ENCODE measurements at places on chromosomes 1 and 21.
A peak's percentile ranks its signal among the peaks of the same experiment; 100 is the strongest.

GRCh38 chr1:153510984-153511410, 24.8 kb downstream of the S100A6 start:
- peak; percentile 82 for DNase-seq

DNA sequence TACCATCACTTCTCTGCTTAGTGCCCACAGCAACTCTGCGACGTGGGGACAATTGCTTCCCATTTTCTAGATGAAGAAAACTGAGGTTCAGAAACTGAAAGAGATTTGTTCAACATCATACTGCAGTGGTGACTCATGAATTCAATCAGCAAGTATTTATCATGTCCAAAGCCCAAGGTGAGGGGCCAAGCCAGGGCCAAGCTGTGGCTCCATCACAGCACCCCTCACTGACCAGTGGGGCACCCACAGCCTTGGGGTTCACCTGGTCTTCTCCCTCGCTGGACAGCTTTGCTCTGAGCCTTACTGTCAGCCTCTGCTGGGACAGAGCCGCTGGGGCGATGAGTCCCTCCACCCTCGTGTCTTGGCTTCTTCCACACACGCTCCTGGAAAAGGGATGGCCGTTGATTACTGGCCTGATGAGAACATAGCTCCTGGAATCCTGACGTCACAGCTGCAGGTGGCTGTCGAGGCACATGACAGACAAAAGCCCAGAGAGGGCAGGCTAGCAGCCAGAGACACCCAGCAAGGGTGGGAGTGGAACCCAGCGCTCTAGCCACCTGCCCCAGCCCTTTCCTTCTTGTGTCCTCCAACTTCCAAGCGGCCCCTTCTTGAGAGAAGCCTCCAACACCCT, 6.2 kb downstream of the EDN2 start:
- no peak for DNase-seq

- no peak for DNase-seq
Measured at GRCh38 chr1:11997081-11997850, 17.0 kb downstream of the MFN2 start.

GRCh38 chr1:216830424-216831210, 107.4 kb upstream of the ESRRG start:
- DNase-seq: no peak

- DNase-seq: no peak
Measured at GRCh38 chr1:201594575-201595245, 55.8 kb downstream of the NAV1 start.

GRCh38 chr1:186059311-186059710, 315.7 kb downstream of the TPR start:
- no peak for DNase-seq

GRCh38 chr1:226097866-226098625, 35.5 kb downstream of the H3-3A start:
- DNase-seq: no peak

GRCh38 chr1:43304314-43304681, 3.5 kb downstream of the TIE1 start:
- DNase-seq: no peak

GRCh38 chr21:14754682-14755081, 208.6 kb upstream of the SAMSN1 start:
- no peak for DNase-seq

- no peak for DNase-seq
Measured at GRCh38 chr1:225329041-225329440, 98.8 kb downstream of the LBR start.

GRCh38 chr1:166017395-166017794, 149.4 kb downstream of the FAM78B start:
- DNase-seq: no peak

DNA sequence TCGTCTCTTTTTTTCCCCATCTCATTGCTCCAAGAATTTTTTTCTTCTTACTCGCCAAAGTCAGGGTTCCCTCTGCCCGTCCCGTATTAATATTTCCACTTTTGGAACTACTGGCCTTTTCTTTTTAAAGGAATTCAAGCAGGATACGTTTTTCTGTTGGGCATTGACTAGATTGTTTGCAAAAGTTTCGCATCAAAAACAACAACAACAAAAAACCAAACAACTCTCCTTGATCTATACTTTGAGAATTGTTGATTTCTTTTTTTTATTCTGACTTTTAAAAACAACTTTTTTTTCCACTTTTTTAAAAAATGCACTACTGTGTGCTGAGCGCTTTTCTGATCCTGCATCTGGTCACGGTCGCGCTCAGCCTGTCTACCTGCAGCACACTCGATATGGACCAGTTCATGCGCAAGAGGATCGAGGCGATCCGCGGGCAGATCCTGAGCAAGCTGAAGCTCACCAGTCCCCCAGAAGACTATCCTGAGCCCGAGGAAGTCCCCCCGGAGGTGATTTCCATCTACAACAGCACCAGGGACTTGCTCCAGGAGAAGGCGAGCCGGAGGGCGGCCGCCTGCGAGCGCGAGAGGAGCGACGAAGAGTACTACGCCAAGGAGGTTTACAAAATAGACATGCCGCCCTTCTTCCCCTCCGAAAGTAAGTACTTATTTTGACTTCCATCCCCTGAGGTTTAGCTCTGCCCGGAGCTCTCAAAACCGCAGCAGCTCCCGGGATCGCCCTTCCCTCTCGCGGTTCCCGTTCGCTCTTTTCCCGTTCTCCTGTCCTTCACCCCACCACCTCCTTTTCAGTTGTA, 1.5 kb downstream of the TGFB2 start:
- peak; percentile 5 for DNase-seq

DNA sequence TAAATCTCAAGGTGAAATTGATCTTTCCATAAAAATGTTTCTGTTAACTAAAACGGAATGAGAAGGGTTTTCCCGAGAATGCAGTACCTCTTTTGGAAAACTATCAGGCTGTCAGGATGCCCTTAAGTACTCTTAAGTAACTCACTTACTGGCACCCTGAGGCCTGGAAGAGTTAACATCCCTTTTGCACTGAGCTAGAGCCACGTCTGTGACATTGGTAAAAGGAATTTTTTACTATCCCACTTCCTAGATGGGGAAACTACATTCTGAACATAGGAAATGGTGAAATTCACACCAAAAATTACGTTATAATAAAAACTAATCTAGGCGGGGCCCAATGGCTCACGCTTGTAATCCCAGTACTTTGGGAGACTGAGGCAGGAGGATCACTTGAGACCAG, 39.7 kb upstream of the MAP10 start:
- DNase-seq: no peak

- peak; percentile 56 for DNase-seq
Measured at GRCh38 chr1:42456754-42457089, 379 bp downstream of the PPCS start.

GRCh38 chr1:25900219-25900618, 6.0 kb downstream of the STMN1 start:
- no peak for DNase-seq

DNA sequence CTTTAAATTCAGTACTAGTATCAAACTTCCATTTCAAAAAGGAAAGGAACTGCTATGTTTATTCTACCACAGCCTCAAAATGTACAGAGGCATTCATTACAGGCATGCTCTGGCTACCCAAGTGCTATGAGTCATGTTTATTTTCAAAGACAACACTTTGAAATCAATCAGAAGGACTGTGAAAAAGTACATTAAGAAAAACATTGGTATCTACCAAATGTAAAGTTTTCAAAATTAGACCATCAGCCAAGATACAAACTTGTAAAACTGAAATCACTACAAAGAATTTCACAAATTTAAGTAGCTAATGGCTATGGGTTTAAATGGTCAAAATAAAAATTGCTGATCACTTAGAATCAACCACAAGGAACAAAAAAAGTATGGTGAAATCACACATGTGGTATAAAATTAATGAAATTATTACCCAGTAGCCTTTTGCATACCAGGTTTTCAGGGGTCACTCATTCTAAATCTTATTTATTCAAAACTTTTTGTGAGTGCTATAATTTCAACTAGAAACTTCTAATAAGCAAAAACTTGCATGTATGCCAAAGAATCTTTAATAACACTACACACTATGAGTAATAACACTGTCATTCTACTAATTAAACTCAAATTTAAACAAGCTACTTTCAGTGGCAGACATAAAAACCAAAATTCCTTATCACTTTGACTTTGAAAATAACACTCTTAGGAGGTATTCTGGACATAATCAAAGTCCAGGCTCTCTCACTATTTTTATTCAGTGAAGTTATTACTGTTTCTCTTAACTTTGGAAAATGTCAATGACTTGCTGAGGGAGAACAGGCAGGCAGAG, 49.2 kb downstream of the ENAH start:
- DNase-seq: no peak

- no peak for DNase-seq
Measured at GRCh38 chr1:172375211-172375631, 45.3 kb upstream of the C1orf105 start.

DNA sequence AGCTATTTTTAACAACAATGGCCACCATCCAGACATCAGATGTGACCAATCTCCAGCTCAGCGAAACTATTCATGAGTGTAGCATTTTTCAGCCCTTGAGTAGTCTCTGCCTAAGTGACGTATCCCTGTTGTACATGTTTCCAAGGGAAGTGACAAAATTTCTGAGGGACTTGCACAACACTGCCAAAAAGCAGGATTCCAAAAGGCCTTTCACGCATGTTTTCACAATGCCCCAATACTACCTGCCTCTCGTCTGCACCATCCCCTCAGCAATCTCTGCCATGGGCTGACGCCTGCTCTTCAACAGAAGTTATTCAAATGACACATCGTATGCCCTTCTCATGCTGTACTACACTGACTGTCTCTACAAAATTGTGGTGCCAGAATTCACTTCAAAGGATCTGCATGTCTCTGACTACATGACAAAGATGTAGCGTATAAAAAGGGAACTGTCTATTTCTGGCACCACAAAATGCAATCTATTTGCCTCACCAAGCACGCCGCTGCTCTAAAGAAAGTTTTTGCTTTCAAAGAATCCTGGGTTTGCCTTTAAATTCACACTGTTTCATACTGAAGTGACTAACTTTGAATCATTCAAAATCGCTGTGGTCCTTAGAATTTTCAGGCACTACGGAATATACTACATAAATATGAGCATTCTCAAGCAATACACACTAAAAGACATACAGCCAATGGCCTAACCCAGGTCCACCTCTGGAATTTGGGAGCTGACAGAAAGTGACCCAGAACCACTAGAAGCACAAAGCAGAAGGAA, 32.9 kb downstream of the JAK1 start:
- DNase-seq: no peak

DNA sequence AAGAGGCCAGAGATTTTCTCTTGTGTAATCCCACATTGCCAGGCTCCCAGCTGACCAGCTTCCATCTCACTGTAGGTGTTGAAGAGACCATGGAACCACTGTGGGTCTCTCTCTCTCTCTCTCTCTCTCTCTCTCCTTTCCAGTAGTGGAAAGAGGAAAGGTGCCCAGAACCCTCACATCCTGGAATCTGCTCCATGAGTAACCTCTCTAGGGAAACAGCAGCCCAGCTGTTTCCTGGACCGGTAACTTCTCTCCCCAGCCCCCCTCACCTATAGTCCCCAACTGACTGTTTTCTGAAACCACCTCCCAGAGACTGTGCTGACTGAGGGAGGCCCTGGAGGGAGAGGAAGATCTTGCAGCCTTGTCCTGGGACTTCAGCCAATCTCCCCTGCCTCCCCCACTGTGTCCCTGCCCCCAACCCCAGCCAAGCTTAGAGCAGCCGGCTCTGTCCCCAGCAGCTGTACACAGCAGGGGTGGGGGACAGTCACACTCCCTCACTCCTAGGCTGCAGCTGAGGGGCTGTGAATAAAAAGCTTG, 20.6 kb upstream of the SLC45A3 start:
- DNase-seq: no peak

- DNase-seq: no peak
Measured at GRCh38 chr1:183760661-183761060, 44.3 kb upstream of the RGL1 start.

DNA sequence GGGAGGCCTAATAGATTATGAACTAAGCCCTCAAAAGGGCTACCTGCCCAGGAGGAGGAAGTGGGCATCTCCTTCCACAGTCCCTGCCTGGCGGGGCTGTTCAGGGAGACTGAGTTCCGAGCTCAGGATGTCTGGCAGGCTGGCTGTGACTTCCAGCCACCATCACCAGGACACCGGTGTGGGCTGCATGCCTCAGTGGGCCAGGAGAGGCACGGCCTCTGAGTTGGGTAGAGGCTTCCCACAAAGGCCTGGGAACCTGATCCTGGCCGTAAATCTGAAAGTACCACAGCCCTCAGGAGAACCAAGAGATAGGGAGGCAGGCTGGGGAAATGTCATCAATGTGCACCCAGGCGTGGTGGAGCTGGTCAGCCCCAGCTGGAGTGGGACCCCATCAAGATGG, 29.1 kb downstream of the NTPCR start:
- no peak for DNase-seq

DNA sequence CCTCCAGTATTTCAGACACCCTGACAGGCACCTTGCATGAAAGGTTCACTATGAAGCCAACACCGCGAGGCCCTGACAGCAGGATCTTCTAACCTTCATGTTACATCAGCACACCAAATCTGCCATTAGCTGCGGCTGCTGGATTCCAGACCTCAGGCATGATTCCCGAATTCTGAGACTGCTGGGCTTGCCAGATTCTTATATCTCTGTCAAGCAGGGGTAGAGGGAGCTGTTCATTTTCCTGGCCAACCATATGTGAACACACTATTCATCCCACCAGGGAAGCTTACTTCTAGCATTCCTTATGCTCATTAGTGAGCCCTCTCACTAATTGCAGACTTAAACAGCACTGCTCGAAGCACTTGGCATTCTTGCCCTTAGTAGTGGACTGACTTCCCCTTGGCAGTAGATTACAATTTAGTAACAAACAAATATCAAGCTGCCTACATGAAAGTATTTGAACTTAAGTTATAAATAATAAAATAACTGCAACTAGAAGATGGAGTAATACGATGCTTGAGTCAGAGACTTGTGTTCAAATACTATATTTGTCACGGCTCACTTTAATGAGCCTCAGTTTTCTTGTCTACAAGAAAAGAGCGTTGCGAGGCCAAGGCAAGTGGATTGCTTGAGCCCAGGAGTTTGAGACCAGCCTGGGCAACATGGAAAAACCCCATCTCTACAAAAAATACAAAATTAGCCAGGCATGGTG, 43.3 kb downstream of the NID1 start:
- DNase-seq: no peak

DNA sequence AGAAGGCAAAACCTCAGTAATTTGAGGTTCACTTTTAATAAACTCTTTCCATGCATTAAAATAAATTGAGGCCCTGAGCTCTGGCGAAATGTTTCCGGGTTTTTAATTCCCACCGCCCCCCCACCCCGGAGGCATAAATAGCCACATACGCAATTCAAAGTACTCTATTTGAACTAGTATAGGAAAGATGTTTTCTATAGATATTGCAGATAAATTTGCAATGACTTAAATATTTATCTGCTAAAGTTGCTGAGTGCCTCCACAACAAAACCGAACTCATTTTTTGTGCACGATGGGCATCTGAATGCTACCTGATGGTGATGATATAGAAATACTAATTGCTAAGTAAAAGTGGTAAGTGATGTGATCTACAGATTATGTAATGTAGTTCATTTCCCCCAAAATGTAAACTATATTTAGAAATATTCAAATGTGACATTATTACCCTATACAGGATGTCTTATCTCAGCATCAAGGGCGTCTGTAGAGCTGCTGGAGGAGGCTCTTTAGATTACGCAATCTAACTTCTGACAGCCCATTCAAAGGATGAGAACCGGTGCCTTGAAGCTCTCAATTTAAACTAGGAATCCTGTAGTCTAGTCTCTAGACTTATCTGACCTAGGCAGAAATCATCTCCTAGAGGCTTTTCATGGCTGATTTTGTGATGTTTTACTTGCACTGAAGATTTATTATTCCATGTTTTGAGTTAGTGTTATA, 8.5 kb downstream of the IRF2BP2 start:
- DNase-seq: no peak

- DNase-seq: no peak
Measured at GRCh38 chr1:65821386-65821785, 28.7 kb downstream of the PDE4B start.

GRCh38 chr21:22791376-22791775, 1793.2 kb downstream of the NCAM2 start:
- DNase-seq: no peak

Data from stimulated activated CD4-positive, alpha-beta T cell treated with anti-CD3 and anti-CD28 coated beads, Interleukin-2, amount 100 ng/mL, for 24 hours (primary cell).